ENCODE measurements at places on chromosomes 3 and 15.

GRCh38 chr15:93646193-93646592 is 557.2 kb upstream of the RGMA start:
- DNase-seq = no peak

- DNase-seq = no peak
Observed at GRCh38 chr3:24540821-24541220, 46.2 kb upstream of the THRB start.

- no peak for DNase-seq
Observed at GRCh38 chr15:41838400-41838897, at the start of gene PLA2G4B. Gene PLA2G4B (plus strand): TSS chr15:41838847. CDS start chr15:41838914, 67 bp downstream.

DNA sequence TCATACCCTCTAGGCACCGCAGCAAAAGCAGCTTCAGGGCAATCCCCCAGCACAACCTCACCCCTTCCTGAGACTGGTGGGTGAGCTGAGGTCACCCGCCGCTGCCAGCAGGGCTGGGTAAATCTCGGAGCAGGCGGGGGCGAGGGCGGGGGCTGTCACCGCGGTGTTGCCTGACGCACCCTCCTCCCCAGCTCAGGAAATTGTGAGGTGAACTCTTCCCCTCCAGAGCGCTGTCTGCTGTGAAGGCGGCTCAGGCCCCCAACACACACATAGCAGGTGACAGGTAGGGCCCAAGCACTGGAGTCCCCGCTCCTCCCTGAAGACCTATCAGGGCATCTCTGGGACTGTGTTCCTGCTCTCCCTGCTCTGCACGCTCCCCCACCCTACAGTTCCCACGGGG is 30.2 kb upstream of the FURIN start:
- no peak for DNase-seq

GRCh38 chr3:53171827-53172505 is 11.0 kb downstream of the PRKCD start:
- no peak for DNase-seq

GRCh38 chr15:99143242-99143641 is 38.4 kb downstream of the SYNM start:
- no peak for DNase-seq

DNA sequence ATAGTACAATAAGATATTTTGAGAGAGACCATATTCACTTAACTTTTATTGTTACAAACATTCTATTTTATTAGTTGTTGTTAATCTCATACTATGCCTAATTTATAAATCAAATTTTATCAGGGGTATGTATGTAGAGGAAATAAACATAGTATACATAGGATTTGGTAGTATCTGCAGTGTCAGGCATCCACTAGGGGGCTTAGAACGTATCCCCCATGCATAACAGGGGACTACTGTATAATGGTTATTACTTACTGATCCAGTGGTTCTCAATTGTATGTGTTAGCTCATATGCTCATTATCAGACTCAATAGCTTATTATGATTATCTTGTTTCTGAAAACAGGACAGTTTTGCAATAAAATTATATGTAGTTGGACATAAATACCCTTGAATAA is 27.6 kb downstream of the CMC1 start:
- DNase-seq = no peak

DNA sequence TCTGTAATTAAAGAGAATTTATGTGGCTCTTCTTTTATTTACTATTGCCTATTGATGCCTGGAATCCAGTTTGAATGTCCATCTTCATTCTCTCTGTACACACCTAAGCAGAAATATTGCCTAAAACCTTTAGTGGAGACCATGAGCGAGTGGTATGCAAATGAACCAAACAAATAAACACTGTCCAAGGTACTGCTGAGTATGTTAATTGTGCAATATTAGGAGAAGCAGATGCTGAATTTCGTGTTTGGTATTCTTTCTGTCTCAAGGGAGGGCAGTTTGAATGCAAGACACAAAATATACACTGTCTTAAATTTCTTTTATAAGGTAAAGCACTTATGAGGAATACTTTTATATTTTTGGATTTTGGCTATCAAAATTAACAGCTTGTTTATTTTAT is 440.9 kb downstream of the RBMS3 start:
- DNase-seq = no peak

Data from astrocyte (in vitro differentiated cells and primary cell).